AG09319 (cell line): ENCODE measurements at places on chromosomes 2 and 18.

GRCh38 chr2:96804986-96805385 is 11.1 kb upstream of the CNNM3 start:
- no peak for DNase-seq

DNA sequence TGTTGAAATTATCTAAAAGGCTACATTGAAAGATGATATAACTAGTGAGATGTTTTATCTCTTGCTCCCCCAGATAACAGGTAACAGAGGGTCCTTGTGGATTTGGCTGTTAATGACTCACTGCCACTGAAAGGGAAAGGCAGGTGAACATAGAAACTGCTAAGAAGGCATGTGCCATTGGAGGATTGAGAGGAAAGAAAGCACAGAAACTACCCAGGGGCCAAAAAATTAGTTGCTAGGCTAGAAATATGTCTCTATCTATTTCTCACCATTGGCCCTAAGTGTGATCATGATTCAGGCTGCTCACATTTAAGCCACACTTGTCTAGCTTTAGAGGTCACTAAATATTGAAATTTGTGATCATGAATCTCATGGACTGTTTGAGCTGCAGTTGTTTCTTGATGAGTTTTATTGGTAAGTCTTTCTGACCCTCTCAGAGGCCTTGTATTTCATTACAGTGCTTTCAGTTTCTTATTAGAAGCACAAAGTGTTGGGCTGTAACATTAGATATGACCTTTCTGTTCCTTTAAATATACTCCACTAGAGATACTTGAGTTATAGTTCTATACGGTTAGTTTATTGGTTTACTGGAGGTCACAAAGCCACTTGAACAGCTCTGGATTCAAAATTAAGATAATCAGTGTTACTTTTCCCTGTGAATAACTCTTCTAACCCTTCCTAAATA is 26.2 kb downstream of the NAB1 start:
- no peak for DNase-seq

GRCh38 chr18:34957119-34957863 is 83.9 kb upstream of the MAPRE2 start:
- no peak for DNase-seq

DNA sequence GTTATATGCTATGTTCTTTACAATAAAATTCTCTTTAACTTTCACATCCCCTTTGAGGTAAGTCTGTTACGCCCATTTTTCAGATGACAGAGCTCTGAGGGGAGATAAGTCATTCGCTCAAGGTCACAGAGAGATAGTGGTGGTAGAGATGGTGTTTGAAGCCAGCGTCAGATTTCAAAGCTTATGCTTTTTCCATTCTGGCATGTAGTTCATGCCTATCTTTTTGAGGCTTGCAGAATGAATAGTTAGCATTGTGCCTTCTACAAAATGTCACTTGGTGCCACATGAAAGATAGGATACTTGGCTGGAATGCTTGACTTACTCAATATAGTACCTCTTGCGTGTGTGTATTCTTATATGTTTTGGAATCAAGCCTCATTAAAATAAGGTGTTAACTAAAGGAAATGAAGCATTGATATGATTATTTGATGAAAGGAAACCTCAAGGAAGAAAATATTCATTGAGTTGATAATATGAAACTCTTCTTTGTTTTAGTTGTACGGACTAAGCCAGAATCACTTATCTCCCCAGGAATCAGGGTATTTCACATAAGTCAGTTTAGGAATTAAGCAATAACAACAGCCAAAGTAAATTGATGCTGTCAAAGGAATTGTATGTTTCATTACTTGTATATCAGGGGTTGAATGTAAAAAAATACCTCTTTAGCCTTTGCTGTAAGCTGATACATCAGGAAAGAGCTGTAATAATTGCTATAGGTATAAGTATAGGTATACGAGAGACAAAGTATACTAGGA is 15.5 kb downstream of the SPATS2L start:
- no peak for DNase-seq

GRCh38 chr2:190069936-190070696 is 7.6 kb upstream of the MSTN start:
- peak; percentile 52 for DNase-seq

DNA sequence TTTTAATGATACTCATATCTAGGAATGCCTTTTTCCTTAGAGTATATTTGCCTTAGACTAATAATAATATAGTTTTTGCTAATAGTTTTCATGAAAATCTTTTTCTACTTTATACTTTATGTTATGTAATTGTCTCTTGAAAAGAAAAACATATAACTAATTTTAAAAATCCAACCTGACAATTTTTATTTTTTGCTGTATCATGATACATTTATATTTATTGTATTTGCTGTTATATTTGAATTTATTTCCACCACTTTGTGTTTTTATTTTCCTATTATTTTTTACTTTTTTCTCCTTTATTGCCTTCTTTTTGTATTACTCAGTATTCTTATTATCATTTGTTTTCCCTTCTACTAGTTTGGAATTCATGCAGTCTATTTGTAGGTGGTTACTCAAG is 85.4 kb downstream of the MBD5 start:
- DNase-seq = no peak

GRCh38 chr2:58732999-58733398 is 491.9 kb upstream of the FANCL start:
- no peak for DNase-seq

- no peak for DNase-seq
Observed at GRCh38 chr2:183250061-183250460, 125.8 kb downstream of the NUP35 start.

GRCh38 chr2:8957628-8958027 is 45.9 kb downstream of the MBOAT2 start:
- no peak for DNase-seq

DNA sequence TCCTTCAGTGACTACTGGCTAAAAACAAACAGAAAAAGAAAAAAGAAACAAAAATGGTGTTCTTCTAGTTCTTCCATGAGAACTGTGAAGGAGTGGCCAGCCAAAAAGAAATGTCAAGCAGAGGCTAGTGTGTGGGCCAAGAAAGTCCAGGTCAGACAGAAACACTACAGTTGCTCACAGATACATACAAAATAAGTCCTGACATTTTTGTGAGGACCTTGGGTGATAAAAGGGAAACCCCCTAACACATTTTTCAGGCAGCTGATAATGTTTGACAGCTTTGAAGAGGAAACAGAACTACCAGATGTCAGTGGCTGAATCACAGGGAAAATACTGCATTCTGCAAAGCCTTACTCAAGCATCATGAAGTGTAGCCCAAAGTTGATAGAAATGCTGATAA is 28.1 kb downstream of the ARHGAP25 start:
- DNase-seq = no peak

- peak; percentile 29 for DNase-seq
Observed at GRCh38 chr2:1594123-1594372, 150.3 kb downstream of the PXDN start.

GRCh38 chr2:105888625-105889024 is 143.9 kb downstream of the NCK2 start:
- no peak for DNase-seq

GRCh38 chr2:42804891-42805290 is 12.5 kb upstream of the HAAO start:
- DNase-seq = no peak

DNA sequence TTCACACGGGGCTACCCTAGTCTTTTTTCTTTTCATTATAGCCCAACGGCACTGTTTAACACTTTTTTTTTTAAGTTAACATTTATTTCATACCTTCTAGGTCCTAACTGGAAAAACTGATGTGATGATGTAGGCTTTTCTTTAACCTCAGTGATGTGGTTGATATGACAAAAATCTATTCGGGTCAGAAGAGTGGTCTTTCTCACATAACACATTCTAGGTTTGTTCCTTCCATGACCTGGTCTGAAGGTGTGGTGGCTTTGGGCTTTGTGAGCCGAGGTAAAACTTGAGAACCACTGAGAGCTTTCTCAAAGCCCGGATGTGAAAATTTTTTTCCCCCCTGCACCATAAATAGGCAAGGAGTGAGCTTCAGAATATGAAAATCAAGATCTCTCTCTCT is 44.2 kb downstream of the GPD2 start:
- DNase-seq = no peak

- DNase-seq = no peak
Observed at GRCh38 chr18:79918615-79919011, 32.8 kb downstream of the SLC66A2 start.

DNA sequence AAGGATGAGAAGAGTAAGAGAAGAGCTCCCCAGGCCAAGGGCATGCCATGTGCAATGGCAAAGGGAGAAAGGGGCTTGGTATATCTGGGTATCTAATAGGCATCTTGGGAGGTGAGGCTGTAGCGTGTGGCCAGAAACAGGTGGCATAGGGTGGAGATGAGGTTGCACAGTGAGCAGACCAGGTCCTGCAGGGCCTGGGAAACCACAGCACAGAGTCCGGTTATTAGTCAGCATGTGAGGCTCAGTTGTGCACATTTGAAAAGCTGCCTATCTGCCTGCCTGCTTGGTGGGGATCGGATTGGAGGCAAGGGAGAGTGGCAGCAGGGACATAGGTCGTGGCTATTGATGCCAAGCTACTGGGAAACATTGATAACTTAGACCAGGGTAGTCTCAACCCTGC is 190.6 kb downstream of the TPGS2 start:
- DNase-seq = no peak

DNA sequence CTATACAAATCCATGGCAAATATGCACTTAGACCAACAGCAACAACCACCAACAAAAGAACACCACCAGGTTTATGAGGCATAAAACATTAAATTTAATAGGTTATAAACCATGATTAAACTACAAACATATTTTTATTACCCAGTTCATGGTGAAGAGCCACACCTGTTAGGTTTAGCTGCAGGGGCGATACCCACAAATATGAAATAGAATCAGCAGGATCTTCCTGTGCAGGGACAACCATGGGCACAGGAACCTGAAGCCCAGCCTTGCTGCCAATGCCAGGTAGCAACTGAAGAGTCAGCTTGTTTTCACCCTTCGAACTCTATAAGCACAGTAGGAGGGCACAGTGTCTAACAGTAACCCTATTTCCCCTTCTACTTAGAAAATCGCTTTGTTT is 675.0 kb downstream of the SATB2 start:
- DNase-seq = no peak

DNA sequence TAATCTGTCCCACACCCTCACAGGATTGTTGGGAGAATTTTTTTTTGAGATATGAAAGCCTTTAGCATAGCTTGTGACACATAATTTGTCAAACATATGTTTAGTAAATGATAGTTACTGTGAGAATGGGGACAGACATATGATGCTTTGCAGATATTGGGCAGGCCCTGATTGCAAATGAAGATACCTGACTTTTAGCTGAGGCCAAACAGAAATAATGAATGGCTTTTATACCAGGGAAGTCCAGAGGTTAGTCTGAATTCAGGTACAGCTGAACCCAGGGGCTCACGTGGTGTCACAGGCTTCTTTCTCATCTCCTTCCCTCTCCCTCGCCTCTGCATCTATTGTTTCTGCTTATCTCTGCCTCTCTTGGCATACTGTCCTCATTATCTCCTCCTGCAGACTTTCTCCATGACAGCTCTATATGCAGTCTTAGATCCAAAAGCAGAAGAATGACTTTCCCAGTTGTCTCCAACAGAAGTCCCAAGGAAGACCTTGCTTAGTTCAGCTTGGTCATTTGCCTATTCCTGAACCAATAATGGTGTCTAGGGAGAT is 4.9 kb upstream of the WNT10A start:
- DNase-seq = no peak

- no peak for DNase-seq
Observed at GRCh38 chr2:11625671-11626070, 44.3 kb downstream of the NTSR2 start.

DNA sequence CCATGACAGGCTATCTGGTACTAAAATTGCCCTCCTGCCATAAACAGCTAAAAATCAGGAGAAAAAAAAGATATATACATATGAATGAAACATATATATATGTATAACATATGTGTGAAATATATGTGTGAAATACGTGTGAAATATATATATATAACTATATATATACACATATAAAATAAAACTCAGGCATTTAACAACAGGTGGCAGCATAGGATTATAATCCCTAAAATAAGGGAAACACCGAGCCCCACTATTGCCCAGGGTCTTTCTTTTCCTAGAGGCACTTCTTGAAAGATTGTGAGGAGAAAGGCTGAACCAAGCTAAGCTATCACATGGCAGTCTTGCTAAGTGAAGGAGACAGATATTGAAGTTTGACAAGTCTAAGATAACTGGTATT is 65.9 kb upstream of the CYTIP start:
- no peak for DNase-seq

GRCh38 chr2:49306925-49307324 is 152.6 kb upstream of the FSHR start:
- no peak for DNase-seq

DNA sequence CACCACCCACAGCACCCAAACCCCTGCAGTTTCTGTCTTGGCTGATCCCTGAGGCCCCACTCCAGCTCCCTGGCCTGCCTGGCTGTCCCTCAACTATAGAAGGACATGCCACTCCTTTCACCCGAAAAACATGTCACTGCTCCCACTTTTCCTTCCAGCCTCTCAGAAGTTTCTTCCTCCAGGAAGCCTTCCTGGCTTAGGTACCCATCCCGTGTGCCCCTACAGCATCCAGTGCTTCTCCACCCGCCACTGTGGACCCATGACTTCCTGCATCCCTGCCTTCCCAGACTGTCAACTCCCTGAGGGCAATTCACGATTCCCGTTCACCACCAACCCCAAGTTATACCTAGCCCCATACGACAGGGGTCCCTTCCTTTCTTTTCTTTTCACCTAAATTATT is 21.5 kb downstream of the ARID5A start:
- DNase-seq = no peak

- DNase-seq = no peak
Observed at GRCh38 chr18:777021-777420, 35.0 kb downstream of the YES1 start.

- no peak for DNase-seq
Observed at GRCh38 chr2:59741840-59742239, 811.6 kb downstream of the BCL11A start.

- DNase-seq = no peak
Observed at GRCh38 chr2:233934524-233934923, 17.4 kb downstream of the TRPM8 start.

DNA sequence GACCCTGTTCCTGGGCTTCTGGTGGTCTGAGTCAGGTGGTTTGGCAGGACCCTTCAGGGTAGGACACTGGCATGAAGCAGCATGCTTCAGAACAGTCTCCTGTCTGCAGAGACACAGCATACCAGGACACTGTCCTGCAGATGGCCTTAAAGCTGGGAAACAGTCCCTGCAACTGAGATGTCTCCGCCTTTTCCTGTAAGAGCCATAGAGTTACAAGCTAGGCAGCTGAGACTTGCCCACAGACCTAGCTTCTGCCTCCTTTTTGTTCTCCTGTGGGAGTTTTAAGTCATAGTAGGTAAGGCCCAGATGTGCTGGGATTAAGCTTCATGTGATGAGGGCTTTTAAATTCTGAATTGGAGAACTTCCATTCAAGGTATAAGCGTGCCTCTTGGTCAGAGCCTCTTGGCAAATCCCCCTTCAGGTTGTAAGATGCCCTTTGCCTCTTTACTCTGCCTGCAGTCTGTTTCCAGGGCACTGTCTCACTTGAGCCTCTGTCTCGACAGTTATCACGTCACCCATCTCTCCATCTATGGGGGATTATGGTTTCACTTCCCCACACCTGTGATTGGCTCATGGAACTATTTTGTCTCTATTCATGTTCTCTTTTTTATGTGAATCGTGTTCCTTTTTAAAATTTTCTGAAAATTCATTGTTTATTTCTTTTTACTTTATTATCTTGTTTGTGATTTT is 51.8 kb downstream of the COA5 start:
- no peak for DNase-seq
